ENCODE measurements at places on chromosomes 5 and 9.

DNA sequence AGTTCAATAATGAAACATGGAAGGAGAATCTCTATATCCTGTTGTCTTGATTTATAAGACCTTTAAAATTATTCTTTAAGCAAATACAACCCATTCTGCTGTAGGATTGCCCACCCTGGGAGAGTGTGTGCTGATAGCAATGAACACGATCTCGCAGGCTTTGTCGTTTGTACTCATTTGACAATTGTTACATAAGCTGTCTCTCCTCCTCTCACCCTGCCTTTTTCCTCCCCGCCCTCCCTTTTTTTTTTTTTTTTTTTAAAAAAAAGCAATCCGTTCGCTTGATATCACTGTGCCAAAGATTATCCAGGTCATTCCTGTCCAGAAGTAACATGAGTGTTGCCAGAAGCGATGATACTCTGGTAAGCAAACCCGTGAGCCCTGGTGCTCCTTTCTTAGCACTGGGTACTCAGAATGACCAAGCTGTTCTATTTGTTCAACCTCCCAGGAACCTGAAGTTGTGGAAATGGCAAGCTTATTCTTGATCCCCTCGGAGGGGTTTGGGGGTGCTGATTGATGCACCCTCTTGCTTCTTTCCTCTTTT is 82.7 kb upstream of the CTSL start:
- no peak for DNase-seq

- DNase-seq, result peak; percentile 43
Measured at GRCh38 chr9:3043369-3043768, 199.5 kb upstream of the PUM3 start.

GRCh38 chr5:170582644-170583330 is 79.0 kb downstream of the KCNIP1 start:
- no peak for DNase-seq

GRCh38 chr9:98195671-98196070 is 3.2 kb upstream of the CORO2A start:
- no peak for DNase-seq

DNA sequence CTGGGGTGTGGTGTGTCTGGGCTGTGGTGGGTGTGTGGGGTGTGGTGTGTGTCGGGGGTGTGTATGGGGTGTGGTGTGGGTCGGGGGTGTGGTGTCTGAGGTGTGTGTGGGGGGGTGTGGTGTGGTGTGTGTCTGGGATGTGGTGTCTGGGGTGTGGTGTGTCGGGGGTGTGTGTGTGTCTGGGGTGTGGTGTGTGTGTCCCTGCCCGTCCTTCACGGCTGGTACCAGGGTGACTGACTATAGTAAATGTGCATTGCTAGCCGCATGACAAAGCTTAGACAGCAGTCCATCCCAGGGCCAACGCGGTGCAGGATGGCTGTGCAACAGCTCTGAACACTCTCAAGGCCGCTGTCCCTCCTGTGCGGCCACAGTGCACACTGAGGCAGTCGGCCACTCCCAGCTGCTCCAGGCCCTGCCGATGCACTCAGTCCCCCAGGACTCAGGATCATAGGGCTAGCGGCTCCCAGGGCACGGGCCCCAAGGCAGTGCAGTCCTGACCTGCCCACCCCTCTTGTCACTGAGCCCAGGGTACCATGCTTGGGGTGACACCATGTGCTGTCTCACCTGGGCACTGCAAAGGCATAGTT is 54.0 kb downstream of the SECISBP2 start:
- no peak for DNase-seq

DNA sequence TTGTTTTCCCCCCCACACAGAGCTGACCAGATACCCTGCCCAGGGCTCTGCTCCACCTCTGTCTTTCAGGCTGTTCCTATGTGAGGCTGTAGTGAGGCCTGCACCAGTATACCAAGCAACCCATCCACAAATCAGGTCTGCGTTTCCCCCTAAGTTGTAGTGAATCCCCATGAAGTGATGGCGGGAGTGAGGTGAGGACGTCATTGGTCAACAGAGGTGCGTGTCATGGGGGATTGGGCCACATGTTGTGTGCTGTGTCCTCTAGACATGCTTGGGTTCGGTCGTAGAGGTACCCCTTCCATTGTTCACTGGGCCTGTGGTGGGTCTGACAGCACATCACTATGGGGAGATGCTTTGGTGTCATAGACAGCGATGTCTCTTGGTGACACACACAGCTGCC is 184.6 kb downstream of the CACNA1B start:
- no peak for DNase-seq

DNA sequence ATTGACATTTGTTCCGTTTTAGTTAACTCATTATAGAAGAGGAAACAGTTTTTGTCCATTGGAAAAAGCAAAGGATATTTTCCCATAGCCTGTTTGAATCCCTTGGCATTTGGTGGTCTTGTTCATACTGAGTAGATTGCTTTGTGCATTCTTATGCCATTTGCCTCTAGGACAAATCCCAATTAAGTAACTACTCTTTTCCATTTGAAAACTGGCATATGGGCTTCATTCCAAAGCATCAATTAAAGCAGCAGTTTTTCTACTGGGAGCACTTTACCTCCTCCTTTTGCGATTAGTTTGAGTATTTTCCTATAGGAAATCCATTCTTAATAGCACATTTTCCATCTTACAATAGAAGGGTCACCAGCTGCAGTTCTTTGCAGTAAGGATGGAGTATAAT is 31.2 kb downstream of the GPR21 start:
- DNase-seq, result no peak

DNA sequence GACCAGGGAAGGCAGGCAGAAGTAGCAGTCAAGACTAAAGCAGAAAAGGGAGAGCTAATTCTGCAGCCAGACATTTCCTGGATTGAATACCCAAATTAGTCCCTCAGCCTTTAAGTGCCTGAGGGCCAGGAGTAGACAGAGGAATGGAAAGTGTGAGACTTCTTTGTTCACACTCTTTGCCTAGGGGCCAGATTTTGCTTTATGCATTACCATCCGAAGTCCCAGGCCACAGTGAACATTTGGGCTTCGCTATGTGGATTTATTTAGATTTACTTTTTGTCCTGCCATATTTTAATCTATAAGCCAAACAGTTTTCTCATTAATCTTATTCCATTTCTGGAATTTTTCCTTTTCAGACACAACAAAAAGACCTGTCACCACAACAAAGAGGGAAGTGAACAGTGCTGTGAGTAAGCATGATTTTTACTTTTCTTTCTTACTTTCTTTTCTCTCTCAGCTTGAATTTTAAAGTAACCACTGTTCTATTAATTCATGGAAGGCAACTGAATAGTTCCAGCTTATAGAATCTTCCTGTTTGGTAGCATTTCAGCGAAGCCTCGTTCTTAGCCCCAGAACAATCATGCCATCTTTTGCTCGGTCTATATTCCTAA is 52.6 kb downstream of the PDCD1LG2 start:
- no peak for DNase-seq

DNA sequence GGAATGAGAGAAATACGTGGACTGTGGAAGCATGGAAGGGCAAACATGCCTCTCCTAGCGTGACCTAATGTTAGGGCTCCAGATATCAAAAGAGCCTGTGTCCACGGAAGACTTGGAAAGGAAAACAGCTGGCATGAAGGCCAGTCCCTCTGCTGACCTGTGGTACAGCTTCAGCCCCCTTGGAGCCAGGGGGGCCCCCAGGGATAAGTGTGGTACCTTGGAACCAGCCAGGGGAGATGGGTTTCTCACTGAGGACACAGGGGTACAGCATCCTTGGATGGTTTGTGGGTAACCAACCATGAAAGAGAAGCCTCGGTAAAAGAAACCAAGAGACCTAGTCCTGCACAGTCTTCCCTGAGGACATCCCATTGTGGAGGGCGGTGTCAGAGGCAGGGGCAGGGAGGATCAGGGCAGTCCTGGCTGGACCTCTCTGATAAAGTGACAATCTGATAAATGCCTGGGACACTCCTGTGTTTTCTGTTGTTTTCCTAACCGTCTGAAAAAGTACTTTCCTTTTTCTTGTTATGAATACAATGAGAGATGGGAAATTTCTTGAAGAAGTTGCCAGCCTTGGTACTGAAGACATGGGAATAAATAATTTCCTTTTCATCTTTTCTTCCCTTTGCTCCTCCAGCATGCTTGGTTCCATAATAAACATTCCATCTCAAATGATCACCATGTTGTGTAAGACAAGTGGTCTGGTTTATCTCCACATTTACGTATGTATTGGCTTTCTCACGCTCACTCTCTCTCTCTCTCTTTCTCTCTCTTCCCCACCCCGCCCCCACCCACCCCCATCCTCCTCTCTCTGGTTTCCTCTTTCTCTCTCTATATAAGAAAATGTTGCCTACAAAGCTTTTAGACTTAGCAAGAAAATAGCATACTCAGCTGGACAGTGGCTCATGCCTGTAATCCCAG is 102.1 kb downstream of the SUSD1 start:
- no peak for DNase-seq

DNA sequence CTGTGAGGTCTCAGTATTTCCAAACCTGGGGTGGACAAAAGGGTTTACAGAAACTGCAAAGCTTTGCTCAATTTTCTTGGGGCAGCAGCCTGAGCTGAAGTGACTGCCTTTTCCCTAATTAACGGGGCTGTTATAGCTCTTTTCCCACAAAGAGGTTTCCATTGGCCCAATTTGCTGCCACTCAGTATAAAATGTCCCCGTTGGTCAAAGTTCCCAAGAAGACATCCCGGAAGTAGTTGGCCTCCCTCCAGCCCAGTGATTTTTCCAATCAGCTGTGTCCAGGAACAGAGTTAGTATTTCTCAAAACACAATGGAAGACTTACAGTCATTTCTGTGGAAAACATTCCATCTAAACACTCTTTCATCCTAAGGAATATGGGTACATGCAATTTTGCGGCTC is 643.6 kb downstream of the ACTL7B start:
- no peak for DNase-seq

- no peak for DNase-seq
Measured at GRCh38 chr5:155987265-155987810, 339.6 kb upstream of the SGCD start.

GRCh38 chr9:75454043-75454442 is 365.7 kb downstream of the OSTF1 start:
- DNase-seq, result no peak

DNA sequence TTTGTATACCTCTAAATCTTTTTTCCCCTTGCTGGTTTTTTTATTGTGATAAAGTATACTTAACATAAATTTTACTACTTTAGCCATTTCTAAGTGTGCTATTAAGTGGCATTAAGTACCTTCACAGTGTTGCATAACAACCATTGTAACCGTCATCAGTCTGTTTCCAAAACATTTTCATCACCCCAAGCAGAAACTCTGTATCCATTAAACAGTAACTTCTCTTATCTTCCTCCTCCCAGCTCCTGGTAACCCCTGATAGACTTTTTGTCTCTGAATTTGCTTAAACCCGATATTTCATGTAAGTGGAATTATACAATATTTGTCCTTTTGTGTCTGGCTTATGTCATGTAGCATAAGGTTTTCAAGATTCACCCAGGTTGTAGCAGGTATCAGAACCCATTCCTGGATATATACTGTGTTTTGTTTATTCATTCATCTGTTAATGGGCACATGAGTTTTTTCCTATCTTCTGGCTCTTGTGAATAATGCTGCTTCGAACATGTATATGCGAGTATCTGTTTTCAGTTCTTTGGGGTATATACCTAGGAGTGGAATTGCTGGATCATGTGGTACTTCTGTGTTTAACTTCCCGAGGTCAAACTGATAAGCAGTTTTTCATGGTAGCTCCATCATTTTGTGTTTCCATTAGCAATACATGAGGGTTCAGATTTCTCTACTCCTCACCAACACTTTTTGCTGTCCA is 66.4 kb downstream of the EHMT1 start:
- no peak for DNase-seq

GRCh38 chr9:134502809-134503211 is 138.8 kb upstream of the COL5A1 start:
- peak; percentile 66 for DNase-seq

All from HS-27A (cell line).